ENCODE measurements at places on chromosomes 1 and 21. TPM values are rescaled to one million over a fixed set of nuclear protein-coding genes. Genes with fewer than 3 reads are reported as not detected.
A peak's percentile ranks its signal among the peaks of the same experiment; 100 is the strongest.

Gene C1orf141
- not detected for polyA plus RNA-seq

Gene GBP5
- polyA plus RNA-seq, result not detected

Gene MAEL
- polyA plus RNA-seq, result 0.05 TPM

Gene EFCAB7
- 1.4 TPM for polyA plus RNA-seq

- no peaks in the 10 kb centered on the region for H3K36me3 ChIP-seq
- no peak overlapping the region for H3K27ac ChIP-seq
- peaks cover 23% of the 10 kb centered on the region for H3K4me1 ChIP-seq
- H3K27me3 ChIP-seq, result no peaks in the 10 kb centered on the region
Measured at GRCh38 chr1:221397606-221398005, 344.3 kb downstream of the DUSP10 start.

DNA sequence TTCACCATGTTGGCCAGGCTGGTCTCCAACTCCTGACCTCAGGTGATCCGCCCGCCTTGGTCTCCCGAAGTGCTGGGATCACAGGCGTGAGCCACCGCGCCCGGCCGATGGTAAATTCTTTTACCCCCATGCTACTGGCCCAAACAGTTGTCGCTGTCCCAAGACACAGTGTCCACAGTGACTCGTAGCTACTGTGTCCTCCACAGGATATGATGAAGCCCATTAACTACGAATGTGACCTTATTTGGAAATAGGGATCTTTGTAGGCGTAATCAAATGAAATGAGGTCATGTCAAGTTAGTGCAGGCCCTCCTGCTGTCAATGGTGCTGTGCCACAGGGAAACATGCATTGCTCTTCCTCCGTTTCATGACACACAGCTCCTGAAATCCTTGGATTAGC is 8.5 kb downstream of the FNDC10 start:
- no peak overlapping the region for H3K27ac ChIP-seq
- no peaks in the 10 kb centered on the region for H3K36me3 ChIP-seq
- peaks cover 5% of the 10 kb centered on the region for H3K27me3 ChIP-seq
- H3K4me1 ChIP-seq, result no peaks in the 10 kb centered on the region
- no peak for DNase-seq

- no peaks in the 10 kb centered on the region for H3K36me3 ChIP-seq
- no peaks in the 10 kb centered on the region for H3K27me3 ChIP-seq
- H3K4me1 ChIP-seq, result no peaks in the 10 kb centered on the region
- DNase-seq, result peak; percentile 39
- no peak overlapping the region for H3K27ac ChIP-seq
Measured at GRCh38 chr21:27570306-27570868, 603.5 kb upstream of the ADAMTS5 start.

DNA sequence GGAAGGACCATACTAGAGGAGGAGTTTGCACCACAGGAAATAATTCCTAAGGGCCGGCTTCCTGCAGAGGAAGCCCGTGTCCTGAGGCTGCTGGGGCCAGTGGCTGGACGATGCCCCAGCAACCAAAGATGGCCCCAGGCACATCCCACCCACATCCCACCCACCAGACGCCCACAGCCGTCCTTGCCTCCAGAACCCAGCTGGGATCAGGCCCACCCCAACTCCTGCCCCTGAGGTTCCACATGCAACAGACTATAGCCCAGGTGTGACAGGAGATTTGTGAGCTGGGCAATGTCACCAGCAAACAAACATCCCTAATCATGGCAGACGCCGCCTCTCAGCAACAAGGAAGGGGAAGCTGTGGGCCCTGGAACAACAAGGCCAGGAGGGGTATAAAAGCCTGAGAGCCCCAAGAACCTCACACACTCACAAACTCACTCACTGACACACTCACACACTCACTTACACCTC is at the start of gene KRTAP10-9:
Gene KRTAP10-9 (plus strand): TSS at position 421 of the 471 bp plus-strand sequence. CDS start 79 bp downstream, outside the sequence.
- H3K4me3 ChIP-seq, result no peak within 1 kb of the TSS
- no peak for DNase-seq
- H3K36me3 ChIP-seq, result no peaks in the 10 kb centered on the region
- H3K27me3 ChIP-seq, result no peaks in the 10 kb centered on the region
- H3K4me1 ChIP-seq, result no peaks in the 10 kb centered on the region

DNA sequence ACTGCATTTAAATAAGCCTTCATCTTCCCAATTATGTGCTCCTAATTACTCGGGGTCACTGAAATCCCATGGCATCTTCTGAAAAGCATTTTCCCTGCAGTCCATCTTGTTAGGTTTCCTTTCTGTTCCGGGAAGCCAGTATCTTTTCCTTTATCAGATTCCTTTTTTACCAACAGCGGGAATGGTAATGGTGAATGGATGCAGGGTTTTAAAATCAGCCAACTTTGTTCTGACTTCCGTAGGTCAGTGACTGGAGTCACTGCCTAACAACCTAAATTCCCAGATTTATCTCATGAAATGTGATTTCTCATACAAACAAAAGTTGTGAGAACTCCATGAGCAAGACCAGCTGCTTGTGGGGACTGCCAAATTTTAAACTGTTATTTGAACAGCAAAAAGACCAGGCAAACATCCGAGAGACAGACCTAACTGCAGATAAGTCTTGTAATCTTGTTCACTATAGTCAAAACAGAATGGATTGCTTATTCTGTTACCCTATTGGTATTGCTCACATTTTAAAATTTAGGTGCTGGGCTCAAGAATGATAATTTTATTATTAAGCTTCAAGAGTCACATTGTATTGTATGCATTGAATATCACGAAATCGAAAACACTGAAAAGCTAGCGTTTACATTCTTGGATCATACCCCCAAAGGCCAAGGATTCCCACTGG is 1.2 kb upstream of the RWDD3 start:
- H3K36me3 ChIP-seq, result peaks cover 2% of the 10 kb centered on the region
- no peak for DNase-seq
- H3K27me3 ChIP-seq, result peaks cover 10% of the 10 kb centered on the region
- H3K4me1 ChIP-seq, result peaks cover 8% of the 10 kb centered on the region
- H3K4me3 ChIP-seq, result peak overlapping the region; percentile 55
- no peak overlapping the region for H3K27ac ChIP-seq

DNA sequence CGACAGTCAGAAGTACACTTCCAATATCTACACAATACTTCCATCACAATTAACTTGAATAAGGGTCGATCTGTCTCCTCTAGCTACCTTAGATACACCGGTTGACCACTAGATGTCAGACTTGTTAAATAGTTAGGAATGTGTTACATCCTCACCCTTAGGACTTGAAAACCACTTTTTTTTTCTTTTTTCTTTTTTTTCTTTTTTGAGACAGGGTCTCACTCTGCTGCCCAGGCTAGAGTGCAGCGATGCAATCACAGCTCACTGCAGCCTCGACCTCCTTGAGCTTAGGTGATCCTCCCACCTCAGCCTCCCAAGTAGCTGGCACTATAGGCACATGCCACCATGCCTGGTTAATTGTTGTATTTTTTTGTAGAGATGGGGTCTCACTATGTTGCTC is 120.4 kb upstream of the GREM2 start:
- DNase-seq, result peak; percentile 70
- H3K27me3 ChIP-seq, result no peaks in the 10 kb centered on the region
- no peak overlapping the region for H3K27ac ChIP-seq
- no peak overlapping the region for H3K4me3 ChIP-seq
- no peaks in the 10 kb centered on the region for H3K36me3 ChIP-seq

DNA sequence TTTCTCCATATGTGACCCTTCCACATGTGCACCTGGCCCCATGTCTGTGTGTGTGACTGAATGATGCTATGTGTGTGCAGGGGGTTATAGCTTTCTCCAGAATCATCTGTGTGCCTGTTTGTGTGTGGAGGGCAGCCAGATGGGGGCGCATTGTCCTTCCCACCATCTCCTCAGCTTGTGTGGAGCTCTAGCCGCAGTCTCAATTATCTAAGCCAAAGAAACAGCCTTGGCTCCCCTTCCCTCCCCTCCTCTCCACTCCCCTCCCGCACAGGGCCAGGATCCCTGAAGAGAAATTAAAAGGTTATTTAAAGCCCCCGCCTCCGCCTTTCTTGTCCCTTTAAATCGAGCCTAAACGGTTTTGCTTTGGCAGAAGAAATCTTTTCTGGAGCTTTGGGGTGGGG is 1.8 kb upstream of the DMBX1 start:
- H3K4me3 ChIP-seq, result no peak overlapping the region
- H3K36me3 ChIP-seq, result no peaks in the 10 kb centered on the region
- H3K27ac ChIP-seq, result no peak overlapping the region
- no peaks in the 10 kb centered on the region for H3K4me1 ChIP-seq

- no peak for DNase-seq
- no peak overlapping the region for H3K4me3 ChIP-seq
- H3K36me3 ChIP-seq, result peaks cover 2% of the 10 kb centered on the region
- H3K27ac ChIP-seq, result no peak overlapping the region
Measured at GRCh38 chr1:21813542-21813941, 1.5 kb downstream of the LDLRAD2 start.
